ENCODE measurements at places on chromosomes 4 and X. TPM values are rescaled to one million over a fixed set of nuclear protein-coding genes. Genes with fewer than 3 reads are reported as not detected.

SLC30A9 gene
- 52.7 TPM for total RNA-seq

EPGN gene
- total RNA-seq, result 57.5 TPM

TENM3 gene
- total RNA-seq, result 0.64 TPM

DCAF12L2 gene
- total RNA-seq, result not detected

SPANXA2 gene
- total RNA-seq, result not detected

TMEM144 gene
- total RNA-seq, result 3.4 TPM

TCP11X2 gene
- total RNA-seq, result not detected

SSX4B gene
- total RNA-seq, result not detected

SATL1 gene
- total RNA-seq, result not detected

PABPC4L gene
- total RNA-seq, result 0.95 TPM

GLUD2 gene
- 0.23 TPM for total RNA-seq

RBM47 gene
- 96.7 TPM for total RNA-seq

CABS1 gene
- not detected for total RNA-seq

MND1 gene
- total RNA-seq, result 4.1 TPM

SLC7A11 gene
- total RNA-seq, result 30.1 TPM

PAGE3 gene
- total RNA-seq, result not detected

CSAG1 gene
- not detected for total RNA-seq

IQCM gene
- total RNA-seq, result not detected

ASB11 gene
- total RNA-seq, result not detected

CSN1S1 gene
- not detected for total RNA-seq

CXCL1 gene
- 16.7 TPM for total RNA-seq

NDNF gene
- 1.5 TPM for total RNA-seq

FGF13 gene
- 5.1 TPM for total RNA-seq

PNCK gene
- total RNA-seq, result not detected

CHRDL1 gene
- total RNA-seq, result 1.7 TPM

ASB5 gene
- total RNA-seq, result 0.34 TPM
